ENCODE measurements at places on chromosomes 1 and 21.

GRCh38 chr1:7669559-7670311, 101.4 kb upstream of the VAMP3 start:
- no peak for DNase-seq

GRCh38 chr21:33874161-33874560, 41.4 kb downstream of the ATP5PO start:
- peak; percentile 46 for DNase-seq

DNA sequence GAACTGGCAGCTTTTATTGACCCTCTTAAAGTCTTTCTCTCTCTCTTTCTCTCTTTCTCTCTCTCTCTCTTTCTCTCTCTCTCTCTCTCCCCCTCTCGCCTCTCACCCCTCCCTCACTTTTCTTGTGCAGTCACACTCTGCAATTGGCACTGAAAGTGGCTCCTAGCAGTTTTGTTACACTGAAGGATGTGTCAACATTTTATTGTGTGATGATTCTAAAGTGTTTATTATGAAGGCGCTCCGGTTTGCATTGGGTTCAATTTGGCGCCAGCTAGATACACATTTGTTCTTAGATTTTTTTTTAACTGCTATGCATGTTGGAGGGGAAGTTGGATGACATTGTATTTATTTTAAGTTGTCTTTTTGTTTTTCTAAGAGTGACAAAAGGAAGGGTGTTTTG, 64.0 kb upstream of the CHRM3 start:
- DNase-seq: no peak

- no peak for DNase-seq
These were observed 203.9 kb downstream of the HIVEP3 start for GRCh38 chr1:41714638-41715389.

GRCh38 chr1:25695771-25696311, 79.2 kb downstream of the MAN1C1 start:
- DNase-seq: peak; percentile 70

DNA sequence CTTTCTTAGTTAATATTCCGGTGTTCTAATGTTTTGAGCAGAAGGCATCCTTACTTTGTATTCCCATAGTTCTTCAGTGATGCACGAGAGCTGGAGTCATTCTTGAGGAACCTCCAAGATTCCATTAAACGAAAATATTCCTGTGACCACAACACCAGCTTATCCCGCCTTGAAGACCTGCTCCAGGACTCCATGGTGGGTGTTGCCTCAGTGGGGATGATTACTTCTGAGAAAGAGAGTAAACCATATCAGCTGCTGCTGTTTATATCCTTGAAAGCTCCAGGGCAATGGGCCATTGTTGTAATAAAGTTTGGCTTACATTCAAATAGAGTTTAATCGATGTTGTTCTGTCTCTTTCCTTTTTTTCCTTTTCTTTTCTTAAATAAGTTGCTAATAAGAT, 93.1 kb downstream of the MACF1 start:
- no peak for DNase-seq

DNA sequence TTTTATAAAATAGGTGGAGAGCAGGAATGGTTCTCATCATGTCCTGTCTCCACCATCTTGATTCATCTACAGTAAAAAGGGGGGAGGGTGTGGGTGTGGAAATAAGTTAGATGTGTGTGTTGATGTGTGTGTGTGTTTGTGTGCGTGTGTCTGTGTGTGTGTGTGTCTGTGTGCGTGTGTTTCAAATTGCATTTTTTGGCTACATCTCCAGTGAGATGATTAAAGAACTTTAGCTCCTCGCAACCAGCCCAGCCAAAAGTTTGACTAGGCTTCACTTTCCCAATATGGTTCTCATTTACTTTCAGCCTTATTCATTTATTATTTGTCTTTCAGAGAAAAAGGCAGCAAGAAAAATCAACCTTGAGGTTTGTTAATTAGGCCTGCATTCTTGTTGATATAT, 14.7 kb upstream of the HAO2 start:
- DNase-seq: no peak

DNA sequence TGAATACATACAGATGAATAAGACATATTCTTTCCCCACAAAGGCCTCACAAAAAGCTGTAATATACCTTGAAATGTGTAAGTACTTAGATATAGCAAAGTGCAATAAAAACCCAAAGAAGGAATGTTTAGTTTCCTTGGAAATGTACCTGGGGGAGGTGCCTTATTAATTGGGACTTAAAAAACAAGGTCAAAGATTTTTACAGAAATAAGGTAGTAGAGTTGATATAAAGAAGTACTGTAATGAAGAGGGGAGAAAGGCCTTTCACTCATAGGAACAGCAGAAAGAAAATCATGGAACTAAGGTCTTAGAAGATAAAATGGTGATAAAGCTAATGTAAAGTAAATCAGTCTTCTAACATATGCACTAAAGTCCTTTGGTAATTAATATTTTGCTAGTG, 153.9 kb upstream of the B3GALT2 start:
- DNase-seq: no peak

DNA sequence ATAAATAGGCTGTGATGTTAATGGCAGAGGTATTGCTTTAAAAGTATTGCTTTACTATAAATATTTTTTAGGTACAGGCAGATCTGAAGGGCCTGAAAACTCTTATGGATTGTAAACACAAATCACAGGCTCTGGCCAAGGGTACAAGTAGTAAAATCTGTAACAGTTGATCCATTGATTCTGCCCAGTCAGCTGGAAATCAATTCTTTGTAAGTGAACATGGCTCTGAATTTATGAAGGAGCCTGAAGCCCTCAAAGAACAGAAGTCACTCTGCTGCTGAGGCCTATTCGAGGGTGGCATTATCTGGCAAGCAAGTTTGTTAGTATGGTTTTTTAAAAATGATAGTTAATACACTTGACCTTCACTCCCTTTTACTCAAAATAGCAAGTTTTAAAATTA, 834.0 kb upstream of the TMPRSS15 start:
- DNase-seq: no peak

DNA sequence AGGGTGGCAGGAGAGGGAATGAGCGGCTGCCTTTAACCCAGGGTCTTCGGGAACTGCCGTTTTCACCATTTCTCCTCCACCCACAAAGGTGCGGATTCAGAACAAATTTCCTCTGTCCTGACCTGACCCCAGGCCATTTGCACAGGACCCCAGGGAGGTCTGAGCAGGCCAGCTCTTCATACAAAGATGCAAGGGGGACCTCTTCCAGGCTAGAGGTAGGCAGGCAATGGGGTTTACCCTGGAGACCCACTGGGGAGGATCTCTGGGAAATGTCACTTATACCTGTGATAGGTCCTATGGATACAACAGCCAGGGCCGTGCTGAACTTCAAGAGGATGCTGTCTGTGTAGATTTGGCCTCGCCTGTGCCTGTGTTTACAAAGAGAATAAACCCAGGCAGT, 89.7 kb upstream of the VAMP3 start:
- peak; percentile 22 for DNase-seq

DNA sequence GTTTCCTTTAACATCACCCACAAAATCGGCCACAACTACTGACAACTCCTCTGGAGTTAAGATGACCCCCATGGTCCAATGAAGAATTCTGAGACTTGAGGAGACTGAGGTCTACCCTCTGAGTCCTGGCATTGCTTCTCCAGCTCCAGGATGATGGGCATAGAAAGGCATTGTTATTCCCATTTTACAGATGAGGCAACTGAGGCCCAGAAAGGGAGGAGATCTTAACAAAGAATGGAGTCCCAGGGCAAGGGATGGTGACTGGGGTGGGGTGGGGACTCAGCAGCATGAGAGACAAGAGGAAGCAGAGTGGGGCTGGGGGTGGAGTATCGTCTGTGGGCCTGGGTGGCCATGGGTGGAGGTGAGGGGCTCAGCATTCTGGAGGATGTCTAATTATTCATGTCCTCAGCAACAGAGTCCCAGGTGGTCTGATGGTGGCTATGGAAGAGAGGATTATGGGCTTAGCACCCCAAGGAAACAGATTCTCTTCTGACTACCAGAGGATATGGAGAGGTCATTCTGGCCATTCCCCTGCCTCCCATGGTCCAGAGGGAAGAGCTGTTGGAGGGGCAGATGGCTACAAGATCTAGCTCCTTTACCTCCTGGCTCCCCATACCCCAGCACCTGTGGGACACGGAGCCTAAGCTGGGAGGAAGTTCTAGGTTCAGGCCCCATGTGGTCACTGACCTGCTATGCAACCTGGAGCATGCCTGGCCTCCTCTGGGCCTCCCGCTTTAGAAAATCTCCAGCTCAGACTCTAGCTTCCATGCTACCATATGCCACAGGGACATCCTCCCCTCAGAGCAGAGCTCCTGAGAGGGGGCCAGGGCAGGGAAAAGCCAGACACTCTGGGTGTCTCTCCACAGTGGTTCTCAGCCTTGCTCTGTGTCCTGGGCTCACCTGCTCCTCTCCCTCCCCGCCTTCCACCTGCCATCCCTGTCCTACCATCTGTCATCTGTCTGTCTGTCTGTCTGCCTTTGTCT, 37.4 kb upstream of the DMBX1 start:
- DNase-seq: no peak

- no peak for DNase-seq
These were observed 101.6 kb downstream of the AJAP1 start for GRCh38 chr1:4755864-4756504.

DNA sequence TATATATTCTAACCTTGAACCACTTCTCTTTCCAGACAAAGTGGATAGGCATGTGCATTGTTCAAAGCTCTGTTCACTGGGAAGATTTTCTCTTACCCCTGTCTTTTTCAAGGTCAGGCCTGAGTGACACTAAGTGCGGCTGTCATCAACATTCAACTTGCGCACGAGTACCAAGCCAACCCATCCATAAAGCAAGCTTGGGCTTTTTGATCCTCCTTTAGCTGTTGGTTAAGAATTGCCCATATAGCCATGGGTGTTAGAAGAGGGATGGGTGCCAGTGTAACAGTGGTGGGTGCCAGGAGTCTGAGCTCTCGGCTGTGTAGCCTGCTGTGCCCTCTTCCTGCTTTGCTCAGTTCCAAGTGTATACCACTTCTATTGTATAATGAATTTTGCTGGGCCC, 136.1 kb downstream of the GLUL start:
- DNase-seq: no peak

GRCh38 chr1:206538086-206538770, 30.9 kb downstream of the RASSF5 start:
- no peak for DNase-seq

DNA sequence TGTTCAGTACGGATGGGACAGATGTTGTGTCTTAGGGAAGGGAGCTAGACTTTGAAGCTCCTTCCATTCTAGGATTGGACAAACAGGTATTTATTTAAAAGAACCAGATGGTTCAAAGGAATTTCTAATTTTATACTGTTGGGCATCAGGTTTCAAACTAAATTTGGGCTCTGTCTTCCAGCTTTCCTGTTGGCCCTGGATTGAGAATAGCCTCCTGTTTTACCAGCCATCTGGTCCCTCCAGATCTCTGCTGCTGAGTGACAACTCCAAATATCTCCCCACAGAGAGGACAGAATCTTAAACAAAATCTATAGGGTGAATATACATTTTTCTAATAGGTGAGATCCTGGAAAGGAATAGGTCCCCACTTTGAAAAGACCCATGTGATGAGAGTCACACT, 52.5 kb upstream of the CNIH3 start:
- DNase-seq: no peak

DNA sequence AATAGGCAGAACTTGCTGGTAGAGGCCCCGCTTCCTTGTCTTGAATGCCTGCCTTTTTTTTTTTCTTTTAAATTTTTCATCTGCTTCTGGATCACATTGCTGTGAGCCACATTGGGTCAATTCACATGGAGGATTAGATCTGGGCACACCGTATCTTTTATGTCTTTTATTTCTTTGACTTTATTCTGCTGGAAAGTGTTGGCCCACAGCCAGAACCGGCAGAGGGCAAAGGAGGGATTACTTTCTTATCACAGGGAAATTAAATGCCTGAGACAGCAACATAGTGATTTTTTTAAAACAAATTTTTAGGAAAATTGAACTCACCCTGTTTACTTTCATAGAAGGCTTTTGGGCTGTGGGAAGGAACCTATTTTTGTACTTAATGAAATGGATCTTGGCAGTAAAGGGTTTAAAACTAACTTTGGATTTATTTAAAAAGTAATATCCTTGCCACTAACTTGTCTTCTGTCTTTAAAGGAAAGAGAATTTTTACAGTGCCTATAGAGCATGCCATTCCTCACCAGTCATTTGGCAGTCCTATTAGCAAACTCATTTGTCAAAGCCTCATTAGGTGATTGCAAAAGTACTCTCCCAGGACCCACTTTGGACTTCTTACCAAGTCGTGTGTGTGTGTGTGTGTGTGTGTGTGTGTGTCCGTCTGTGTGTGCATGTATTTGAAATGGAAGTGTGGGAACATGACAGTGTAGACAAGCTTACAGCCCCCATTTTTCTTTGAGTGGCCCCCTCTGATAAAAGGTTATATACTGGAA, 68.4 kb downstream of the ST6GALNAC3 start:
- DNase-seq: no peak

DNA sequence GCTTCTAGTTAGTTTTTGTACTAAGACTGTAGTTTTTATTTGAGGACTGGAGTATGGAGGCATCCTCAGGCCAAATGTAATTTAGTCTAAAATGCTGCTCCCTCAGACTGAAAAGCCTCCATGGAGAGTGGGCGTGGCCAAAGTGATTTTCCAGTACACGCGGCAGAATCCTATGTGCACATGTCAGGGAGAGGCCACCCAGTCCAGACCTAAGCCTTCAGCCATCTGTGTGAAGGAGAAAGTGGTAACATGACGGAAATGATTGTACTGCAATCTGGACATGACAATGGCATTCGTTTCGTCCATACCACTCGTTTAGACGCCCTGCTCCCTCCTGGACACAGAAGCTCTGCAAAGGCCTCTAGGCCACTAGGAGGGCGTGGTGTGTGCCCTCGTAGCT, 56.2 kb downstream of the PCP4 start:
- DNase-seq: no peak

GRCh38 chr1:109262231-109263055, 13.1 kb downstream of the CELSR2 start:
- peak; percentile 41 for DNase-seq

DNA sequence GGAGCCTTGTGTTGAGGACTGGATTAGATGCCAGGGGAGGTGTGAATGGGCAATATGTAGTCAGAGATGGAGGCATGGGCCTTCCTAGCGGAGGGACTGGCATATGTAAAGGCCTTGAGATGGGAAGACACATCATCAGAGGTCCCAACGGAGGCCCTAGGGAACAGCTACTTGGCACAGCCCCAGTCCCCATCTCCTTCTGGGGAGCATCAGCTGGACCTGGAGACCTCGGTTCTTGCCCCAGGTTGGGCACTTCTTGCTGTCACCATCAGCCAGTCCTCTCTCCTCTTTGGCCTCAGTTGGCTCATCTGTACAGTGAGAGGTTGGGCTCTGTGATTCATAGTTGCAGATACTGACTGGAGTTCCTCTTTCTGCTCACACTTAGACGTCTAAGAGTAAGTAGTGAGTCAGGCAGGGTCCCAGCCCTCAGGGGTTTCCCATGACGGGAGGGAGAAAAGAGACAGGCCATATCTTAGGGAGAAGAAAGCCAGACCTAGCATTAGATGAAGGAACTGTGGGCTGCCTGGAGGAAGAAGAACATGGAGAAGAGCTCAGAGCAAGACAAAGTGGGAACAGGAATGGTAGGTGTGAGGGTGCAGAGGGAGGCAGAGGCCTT, 3.4 kb upstream of the MARCKSL1 start:
- no peak for DNase-seq
